ENCODE measurements at places on chromosomes 13 and 19.
A peak's percentile ranks its signal among the peaks of the same experiment; 100 is the strongest.

DNA sequence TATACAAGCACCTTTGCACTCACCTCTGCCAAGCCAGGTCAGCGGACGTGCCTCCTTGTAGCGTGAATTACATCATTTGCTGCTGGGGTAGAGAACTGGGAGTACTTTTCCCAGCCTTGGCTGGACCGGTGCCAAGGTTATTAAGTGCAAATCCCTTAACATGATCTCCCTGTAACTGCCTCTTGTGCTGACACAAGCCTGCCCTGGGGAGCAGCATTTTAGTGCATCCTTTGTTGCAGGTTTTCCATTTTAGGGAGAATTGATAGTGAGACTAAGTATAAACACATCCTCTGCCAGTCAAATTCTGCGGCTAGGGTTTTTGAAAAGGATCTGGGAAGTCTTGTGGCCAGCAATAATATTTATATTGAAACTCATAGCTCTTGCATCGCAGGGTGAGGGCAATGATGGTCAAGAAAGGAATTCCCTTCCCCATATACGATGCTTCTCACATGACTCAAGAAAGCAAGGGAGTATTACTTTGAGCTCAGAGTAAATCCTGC, 32.7 kb upstream of the DCLK1 start:
- DNase-seq: no peak

DNA sequence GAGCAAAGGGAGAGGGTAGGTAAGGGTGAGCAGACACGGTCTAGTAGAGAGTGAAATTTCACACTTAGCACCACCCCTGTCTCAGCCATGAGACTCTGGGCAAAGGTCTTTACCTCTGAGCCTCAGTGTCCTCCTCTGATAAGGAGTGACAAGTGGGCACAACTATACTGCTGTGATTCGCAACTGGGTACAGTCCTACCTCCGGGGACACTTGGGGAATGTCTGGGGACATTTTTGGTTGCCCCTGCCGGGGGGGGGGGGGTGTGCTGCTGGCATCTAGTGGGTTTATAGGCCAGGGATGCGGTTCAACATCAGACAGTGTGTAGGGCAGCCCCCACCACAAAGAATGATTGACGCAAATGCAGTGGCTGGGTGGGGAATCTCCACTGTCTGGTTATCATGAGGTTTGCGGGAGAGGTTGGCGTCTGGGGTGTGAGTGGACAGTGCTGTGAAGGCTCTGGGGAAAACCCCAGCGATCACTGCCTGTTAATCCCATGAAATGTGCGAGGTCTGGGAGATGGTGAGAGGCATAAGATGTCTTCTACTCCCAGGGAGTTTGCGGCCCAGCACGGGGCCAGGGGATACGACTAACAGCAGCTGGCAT, 4.3 kb downstream of the NACC1 start:
- DNase-seq: no peak

DNA sequence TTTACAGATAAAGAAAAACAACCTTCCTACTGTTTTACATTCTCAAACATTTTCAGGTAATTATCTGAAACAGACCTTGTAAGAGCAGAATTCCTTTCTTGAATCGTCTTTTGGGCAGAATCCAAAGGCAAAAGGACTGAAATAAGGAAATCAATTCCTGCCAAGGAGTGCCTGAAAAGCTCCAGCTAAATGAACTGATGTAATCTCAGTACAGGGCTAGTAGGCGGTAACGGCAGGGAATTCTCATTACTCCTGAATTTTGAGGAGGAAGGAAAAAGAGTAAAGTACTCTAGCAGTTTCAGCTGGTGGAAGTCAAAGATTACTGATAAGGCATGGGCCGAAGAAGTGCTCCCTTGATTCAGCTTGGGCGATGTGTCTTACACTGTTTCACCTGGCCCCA, 168.4 kb downstream of the PCDH9 start:
- DNase-seq: no peak

DNA sequence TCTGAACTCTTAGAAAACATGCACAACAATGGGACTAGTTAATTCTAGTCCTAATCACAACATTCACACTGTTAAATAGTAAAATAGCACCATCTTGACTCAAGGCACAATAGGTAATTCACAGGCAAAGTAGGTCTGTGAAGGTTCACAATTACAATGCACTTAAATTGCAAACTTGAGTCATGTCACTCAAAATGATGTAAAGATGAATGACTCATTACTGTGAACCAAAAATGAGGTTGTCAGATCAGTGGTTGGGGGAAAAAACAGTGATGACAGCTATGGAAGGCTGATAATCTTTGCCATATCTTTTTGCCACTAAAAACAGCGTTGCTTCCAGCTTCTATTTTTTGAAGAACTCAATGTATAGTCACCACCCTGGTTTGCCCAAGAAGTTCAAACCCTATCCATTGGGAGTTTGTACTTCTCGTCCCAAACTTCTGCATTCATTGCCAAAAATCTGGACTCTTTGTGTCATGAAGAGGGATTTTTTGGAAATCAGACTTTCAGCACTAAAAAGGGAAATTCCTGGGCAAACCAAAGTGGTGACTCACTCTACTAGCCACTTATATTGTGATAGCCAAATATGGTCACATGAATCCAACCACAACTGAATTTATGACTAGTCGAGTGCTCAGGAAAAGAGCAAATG, 200.9 kb upstream of the TMTC4 start:
- peak; percentile 79 for DNase-seq

- no peak for DNase-seq
Observed at GRCh38 chr19:46472592-46472991, 1.2 kb upstream of the PNMA8A start.

- peak; percentile 16 for DNase-seq
Observed at GRCh38 chr13:36352350-36352749, 6.2 kb upstream of the SPART start.

DNA sequence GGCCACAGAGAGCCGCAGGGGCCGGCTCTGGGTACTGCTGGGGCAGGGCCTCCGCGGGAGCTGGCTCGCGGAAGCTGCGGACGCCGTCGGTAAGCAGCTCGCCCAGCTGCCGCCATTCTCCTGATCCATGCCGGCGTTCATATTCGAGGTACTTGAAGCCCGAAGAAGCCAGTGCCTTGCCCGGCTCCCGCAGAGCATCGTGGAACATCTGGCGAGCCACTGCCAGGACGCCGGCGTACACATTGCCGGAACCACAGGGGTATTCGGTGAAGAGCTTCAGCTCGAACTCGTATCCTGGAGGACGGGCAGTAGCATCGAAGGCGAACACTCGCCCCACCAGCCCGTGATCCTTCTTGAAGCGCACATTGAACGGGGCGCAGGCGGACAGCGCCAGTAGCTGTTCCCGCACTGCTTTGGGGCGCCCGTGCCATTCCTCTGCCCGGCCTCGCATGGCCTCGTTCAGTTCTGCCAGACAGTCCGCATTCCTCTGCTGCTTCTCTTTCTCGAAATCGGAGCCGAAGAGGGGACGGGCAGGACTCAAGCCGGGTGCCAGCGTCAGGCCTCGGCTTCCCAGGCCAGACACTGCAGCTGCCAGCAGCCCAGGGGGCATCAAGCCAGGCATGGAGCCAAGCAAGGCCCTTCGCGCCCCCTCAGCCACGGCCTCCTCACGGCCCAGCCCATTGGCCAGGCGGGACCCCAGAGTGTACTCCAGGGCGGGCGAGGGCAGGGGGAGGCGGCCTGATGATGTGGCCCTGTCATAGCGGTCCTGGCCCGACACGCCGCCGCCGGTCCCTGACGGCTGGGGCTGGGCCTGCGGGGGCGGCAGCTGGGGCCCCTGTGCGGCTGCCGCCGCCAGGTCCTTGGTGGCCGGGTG, 1.0 kb downstream of the IRF2BP1 start:
- peak; percentile 38 for DNase-seq

DNA sequence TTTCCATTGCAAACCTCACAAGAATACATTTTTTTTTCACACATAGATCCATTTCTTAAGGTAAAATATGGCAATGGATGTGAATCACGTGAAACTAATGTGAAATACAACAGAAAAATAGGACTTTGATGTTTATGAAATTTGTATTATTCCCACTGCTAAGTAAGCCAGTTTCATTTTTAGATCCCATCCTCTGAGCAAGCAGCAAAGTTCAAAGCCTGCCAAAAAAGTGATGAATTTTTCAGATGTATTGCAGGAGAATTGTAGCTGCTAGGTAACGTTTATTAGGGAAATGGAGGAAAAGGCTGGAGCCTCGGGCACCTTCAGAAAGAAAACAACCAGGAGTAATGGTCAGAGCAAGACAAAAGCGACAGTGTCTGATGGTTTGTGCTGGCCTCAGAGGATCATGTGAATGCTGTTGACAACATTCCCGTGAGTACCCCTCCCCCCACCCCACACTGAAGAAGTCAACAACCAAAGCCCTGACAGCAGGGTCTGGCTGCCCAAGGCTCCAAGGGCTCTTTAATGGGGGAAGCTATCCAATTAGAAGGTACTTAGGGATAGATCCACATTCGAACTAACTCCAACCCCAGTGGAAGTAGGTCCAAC, 95.5 kb downstream of the OXGR1 start:
- DNase-seq: no peak

DNA sequence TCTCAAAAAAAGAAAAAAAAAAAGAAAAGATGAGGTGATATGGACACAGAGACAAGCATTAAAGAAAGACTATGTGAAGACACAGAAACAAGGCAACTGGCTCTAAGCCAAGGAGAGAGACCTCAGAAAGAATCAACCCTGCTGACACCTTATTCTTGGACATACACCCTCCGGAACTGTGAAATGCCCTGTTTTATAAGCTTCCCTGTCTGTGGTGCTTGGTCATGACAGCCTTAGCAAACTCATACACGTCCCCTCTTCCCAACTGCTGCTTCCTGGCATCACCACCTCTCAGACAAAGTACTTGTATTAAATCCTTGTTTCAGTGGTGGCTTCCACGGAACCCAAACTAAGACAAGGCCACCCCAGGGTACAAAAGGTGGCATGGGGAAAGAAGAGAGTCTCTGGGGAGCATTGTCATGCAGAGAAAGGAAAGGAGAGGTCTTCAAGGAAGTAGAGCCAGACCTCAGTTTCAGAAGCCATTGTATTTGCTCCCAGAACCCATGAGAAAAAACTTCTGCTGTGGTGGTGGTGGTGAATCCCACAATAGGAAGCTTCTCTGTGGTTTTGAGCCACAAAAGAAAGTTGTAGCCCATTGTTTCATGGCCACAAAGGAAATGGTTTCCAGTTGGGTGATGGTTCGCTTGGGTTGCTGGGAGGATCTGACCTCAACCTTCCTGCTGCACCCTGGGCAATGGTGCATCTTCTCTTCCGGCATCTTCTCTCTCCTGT, 16.3 kb upstream of the TSPAN16 start:
- DNase-seq: no peak

DNA sequence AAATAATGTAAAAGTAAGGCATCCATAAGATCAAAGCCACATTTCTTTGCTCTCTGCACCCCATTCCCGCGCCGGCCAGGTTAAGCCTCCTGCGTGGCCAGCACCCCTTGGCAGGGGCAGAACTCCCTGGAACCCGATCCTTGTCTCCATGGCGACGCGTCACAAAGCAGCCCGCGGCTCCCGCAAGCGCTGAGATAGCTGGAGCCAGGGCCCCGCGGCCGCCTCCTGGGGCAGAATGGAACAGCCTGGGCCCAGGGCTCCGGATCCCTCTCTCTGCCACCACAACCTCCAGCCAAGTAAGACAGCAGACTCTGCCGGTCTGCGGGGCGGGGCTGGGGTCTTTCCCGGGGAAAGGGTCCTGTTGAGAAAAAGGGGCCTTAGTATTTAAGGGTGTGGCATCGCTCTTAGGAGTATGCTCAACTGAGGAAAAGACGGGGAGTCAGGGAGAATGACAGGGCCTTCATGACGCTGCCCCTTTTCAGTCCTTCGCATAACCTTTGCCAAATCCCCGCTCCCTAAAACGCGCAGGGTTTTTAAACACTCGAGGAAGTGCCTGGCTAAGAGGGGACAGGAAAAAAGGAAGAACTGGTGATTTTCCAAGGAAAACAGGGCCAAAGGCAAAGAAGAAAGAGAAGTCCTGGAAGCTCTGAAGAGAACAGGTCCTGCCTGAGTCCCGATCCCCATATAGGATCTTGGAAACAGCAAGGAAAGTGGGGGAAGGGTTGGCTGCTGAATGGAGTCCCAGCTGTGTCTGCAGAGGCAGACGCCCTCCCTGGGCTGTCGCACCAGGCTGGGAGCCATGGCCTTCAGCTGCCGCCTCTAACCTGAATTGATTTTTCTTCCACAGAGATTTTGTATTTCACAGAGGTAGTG, at the start of gene TEX26:
Gene TEX26 (plus strand): TSS at position 176 of the 873 bp plus-strand sequence. CDS start 60 bp downstream, at position 236.
- DNase-seq: peak; percentile 25

DNA sequence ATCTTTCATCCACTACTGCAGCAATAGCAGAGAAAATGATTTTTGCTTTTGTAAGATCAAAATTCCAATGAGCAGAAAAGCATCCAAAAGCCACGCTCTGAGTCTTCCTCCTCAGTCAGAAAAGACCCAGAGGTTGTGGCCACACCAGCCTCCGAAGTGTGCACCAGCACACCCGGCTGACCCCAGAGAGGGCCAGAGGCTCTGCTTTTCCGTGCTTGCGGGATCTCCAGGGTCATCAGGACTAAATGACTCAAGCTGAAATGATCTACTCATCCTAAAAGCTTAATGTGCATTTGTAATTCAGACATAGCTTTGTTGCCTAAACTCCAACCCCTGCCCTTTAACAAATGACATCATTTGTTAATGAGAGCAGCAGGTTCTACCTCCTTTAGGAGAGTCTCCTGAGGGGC, 16.5 kb downstream of the RXFP2 start:
- DNase-seq: peak; percentile 74

- no peak for DNase-seq
Observed at GRCh38 chr19:15212711-15213110, 11.9 kb upstream of the NOTCH3 start.

DNA sequence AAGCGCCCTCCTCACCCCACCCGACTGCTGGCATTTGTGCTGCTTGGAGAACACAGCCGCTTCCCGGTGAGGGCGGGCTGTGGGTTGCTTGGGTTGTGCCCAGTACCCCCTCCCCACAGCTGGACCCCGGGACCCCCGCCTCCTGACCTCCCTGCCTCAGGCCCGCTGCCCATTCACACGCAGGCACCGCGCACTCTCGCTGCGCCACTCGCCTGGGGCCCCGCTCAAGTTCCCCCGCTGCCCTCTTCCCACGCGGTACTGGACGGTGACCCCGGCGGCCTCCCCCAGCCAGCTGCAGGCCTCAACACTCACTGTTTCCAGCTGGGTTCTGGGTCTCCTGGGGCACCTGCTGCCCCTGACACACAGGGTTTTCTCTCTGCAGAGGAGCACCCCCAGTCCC, 16.4 kb downstream of the PLEKHJ1 start:
- no peak for DNase-seq

GRCh38 chr19:53546758-53547513, 9.0 kb downstream of the ZNF331 start:
- no peak for DNase-seq

GRCh38 chr19:10639836-10640235, 14.3 kb upstream of the ILF3 start:
- DNase-seq: no peak

- DNase-seq: no peak
Observed at GRCh38 chr13:49441846-49442245, 2.0 kb downstream of the CAB39L start.

DNA sequence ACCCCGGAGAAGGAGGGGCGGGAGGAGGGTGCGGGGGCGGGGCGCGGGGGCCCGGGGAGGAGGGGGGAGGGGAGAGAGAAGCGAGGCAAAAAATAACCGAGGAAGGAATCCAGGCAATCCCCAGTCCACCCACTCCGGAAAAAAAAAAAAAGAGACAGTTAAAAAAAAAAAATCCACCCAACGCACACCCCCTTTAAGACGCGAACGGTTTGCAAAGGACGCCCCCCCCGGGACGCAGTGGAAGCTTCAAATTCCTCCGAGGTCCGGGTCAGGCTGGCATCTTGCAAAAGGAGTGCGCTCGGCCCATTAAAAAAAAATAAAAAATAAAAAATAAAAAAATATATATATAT, at the start of gene CACNA1A:
Gene CACNA1A (minus strand): TSS at position 9 of the 350 bp plus-strand sequence. CDS start 255 bp downstream, outside the sequence.
- no peak for DNase-seq

- no peak for DNase-seq
Observed at GRCh38 chr13:106522112-106522705, 13.3 kb downstream of the EFNB2 start.
